Left ventricle myocardium inferior (tissue), 1 donor: ENCODE measurements at places on chromosomes 12 and 14. TPM values are rescaled to one million over a fixed set of nuclear protein-coding genes. Genes with fewer than 3 reads are reported as not detected.

GRCh38 chr12:91931111-91931510 lies 214.5 kb downstream of the BTG1 start:
- DNase-seq, result no peak

The CACNA2D4 gene
- 1.2 TPM for total RNA-seq

GRCh38 chr14:100824091-100824551 lies 1.8 kb upstream of the MEG3 start:
- peak; percentile 57 for DNase-seq

DNA sequence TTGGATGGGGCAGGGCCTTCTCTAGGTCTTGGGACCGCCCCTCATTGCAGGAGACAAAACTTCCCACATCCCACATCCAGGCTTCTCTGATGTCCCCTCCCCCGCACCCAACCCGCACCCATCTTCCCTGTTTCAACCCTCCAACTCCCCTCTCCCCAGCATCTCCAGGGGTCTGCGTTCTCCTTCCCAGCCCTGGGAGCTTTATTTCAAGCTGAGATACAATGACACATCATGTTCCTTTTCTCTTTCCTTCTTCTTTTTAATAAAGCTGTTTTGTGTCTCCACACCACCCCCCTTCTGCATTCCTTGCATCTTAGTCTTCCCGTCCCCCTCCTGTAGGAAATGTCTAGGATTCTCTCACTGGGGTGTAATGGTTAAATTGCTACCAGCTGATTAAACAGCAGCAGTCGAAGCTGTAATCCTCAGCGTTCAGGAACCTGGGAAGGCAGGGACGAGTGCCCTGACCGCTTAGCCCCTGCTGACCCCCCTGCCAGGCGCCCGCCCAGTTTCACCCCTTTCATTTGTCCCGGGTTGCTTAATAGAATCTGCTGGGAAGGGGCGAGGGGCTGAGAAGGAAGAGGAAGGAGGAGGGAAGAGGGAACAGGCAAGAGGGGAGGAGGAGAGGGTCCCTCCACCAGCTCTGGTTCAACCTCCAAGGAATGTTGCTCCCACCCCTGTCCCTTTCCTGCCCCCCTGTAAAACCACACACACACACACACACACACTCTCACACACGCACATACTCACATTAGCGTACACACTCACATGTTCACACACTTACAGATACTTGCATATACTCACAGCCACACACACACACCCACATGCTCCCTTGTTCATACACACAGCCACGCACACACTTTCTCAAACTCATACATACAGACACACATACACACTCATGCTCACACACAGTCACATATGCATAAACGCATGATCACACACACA lies 104.5 kb upstream of the MED13L start:
- DNase-seq, result no peak

DNA sequence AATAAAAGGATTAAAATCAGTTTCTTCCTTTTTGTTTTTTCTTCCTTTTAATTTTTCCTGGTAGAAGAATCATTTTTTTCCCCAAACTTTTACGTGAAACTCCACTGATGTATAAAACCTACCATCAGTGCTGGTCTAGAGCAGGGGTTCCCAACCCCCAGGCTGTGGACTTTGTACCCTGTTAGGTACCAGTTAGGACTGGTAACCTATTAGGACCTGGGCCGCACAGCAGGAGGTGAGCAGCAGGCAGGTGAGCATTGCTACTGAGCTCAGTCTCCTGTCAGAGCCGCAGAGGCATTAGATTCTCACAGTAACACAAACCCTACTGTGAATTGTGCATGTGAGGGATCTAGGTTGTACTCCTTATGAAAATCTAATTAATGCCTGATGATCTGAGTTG lies 10.1 kb downstream of the SMCO2 start:
- DNase-seq, result no peak

The KRT1 gene
- total RNA-seq, result not detected

DNA sequence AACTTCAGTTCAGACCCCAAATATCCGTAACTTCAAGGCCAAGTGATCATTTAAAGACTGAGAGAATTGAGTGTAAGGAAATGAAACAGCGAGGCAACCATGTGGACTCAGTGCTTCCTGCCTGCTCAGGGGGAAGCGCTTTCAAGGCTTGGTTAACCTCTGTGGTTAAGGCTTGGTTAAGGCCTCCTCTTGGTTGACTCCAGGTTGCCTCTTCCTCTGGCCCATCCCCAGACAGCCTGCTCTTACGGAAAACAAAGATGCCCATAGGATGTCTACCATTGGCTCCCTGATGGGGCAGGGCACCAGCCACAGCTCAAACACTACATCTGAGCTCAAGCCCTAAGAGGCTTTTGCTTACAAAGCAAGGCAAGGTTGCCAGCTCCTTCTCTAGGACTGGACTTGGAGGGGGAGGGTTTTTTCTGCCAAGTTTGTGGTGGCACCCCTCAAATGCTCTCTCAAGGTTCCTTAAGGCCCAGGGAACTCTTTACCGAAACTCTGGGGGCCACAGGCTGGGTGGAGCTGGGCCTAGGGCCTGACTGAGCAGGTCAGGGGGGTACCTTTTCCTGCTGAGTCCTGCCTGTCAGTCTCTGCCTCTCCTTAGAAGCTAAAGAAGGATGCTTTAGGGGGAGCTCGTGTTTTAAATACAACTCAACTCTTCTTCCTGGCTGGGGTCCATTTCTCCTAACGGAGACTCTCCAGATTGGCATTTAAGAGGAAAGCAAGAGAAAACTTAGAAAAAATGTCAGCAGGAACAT lies 13.7 kb downstream of the COL2A1 start:
- no peak for DNase-seq

The DPF3 gene
- total RNA-seq, result 37.7 TPM

DNA sequence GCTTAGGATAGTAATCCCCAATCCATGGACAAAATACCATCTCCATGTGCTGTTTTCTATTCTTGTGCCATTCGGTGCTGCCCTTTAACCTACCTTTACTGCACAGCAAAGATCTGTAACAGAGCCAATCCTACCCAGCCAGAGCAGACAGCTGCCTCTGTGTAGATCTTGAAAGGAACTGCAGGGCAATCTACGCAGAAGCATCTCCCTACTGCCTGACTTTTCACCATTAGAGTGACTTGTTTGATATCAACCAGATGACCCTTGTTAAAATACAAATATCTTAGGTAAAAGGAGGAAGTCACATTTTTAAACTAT lies 33.9 kb upstream of the PPM1A start:
- no peak for DNase-seq

The SCNN1A gene
- total RNA-seq, result 0.22 TPM

DNA sequence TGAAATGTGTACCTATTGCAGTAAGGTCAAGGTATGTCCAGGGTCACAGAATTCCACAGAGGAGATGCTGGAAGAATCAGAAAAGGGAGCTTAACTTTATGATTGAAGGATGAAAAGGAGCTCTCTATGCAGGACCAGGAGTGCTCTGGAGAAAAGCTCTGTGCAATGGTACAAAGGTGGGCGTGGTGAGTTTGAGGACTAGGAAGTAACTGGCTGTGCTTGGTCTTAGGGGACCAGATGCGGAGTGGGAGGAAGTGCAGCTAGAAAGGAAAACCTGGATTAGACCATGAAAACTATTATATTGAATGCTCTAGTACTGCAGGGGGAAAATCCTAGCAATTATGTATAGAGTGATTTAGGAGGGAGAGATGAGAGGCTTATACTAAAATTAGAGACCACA lies 56.8 kb downstream of the BTG1 start:
- DNase-seq, result no peak

- DNase-seq, result no peak
Measured at GRCh38 chr12:71432936-71433335, 6.7 kb upstream of the LGR5 start.

- no peak for DNase-seq
Measured at GRCh38 chr12:56377310-56377988, 14.8 kb upstream of the APOF start.

GRCh38 chr14:92905667-92906066 lies 17.3 kb upstream of the CHGA start:
- no peak for DNase-seq

The PTPRB gene
- total RNA-seq, result 38.7 TPM

- DNase-seq, result no peak
Measured at GRCh38 chr12:78651755-78652154, 212.8 kb upstream of the SYT1 start.
